Osteoblast (primary cell): ENCODE measurements at places on chromosomes 11 and 22.

DNA sequence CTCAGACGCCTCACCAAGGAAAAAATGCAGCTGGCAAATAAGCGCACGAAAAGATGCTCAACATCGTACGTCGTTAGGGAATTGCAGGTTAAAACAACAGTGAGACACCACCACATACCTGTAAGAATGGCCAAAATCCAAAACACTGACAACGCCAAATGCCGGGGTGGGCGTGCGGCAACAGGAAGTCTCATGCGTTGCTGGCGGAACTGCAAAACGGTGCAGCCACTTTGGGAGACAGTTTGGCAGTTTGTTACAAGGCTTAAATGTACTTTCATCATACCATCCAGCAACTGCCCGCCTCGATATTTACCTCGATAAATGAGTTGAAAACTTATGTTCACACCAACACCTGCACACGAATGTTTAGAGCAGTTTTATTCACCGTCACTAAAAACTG lies 7.5 kb upstream of the CTSD start:
- DNase-seq, result no peak

- no peak for DNase-seq
Observed at GRCh38 chr22:45477366-45478107, 25.1 kb upstream of the FBLN1 start.

DNA sequence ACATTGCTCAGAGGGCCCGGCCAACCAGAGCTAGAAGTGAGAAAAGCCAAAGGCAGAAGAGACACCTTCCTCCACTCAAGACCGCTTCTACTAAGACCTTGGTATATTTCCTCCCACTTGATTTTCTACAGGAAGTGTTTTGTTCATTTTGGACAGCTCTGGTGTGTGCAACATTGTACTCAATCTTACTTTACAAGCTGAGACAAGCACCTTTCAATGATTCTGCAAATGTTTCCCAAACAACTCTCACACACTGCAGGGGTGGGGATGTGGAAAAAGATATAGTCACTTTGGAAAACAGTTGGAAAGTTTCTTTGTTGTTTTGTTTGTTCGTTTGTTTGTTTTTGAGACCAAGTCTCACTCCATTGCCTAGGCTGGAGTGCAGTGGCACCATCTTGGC lies 15.7 kb downstream of the MYO18B start:
- peak; percentile 17 for DNase-seq

- DNase-seq, result no peak
Observed at GRCh38 chr11:96424693-96425092, 34.9 kb downstream of the JRKL start.

DNA sequence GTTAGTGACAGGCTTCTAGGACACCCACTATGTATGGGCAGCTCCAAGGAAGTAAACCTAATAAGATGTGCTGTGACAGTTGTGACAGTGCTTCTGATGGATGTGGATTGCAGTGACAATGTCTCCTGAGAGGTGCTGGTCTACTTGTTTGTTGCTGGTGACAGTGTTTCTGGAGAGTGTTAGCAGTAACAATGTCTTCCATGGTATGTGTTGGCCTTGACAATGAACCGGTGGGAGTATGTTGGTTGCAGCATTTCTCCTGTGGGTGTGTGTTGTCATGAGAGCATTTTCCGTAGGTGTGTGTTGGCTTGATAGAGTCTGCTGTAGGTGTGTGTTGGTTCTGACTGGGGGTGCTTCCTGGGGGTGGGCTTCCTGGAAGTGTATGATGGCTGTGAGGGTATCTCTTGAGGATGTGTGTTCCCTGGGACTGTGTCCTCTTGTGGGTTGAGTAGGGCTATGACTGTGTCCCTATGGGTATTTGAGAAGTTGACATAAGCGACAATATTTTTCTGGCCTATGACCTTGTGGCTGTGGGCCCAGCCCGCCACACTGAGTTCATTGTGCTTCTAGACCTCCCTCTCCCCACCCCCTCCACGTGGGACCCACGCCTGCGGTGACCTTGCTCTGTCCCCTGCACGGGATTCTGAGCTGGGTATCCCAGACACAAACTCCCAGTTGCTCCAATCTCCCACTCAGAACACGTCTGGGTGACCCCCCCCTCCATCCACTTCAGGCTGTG lies 1.2 kb downstream of the DCHS1 start:
- no peak for DNase-seq

DNA sequence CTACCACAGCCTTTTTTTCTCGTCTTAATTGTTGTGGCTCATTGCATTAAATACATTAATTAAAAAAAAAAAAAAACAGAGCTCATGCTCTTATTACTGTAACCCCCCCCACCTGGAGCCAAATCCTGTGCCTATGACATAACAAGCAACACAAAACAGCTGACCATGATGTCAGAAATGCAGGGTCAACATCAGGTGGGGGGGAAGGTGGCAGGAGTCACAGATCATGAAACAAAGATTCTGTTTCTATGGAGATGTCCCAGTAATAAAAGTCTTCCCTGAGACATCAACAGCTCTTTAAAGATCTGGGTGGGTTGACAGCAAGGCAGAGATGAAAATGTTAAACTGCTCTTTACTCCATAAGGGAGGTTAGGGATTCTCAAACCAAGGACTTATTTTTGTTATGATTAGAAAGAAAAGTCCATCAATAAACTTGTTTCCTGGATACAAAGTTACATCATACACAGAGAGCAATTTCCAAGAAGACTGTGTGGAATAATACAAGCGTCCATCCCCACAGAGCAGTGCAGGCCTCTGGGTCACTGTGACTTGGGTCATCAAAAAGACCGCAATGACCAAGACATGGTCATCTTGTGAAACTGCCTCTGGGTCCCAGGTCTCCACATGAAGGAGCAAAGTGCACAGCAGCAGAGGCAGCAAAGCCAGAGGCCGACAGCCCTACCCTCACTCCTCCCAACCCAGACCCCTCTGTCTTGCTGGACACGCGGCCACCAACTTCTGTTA lies 42.7 kb upstream of the CYP2D6 start:
- no peak for DNase-seq

- no peak for DNase-seq
Observed at GRCh38 chr11:86932259-86932585, 23.0 kb downstream of the FZD4 start.

DNA sequence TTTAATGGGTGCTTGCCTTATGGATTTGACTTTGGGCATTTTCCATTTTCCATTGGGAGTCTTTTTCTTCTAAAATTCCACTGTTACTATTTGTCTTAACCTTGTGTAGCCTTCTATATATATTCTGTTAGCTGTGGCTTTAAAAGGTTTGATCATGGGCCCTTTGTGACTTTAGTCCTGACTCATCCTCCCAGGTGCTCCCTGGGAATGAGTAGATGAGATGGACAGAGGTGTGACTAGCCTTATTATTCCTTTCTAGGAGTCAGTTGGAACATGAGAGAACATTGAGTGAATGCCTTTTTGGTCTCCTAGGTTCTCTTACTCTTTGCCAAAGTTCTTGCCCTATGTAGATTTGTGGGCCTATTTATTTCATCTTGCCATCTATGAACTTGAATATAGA lies 39.0 kb downstream of the DDX10 start:
- DNase-seq, result no peak

GRCh38 chr11:20178976-20179375 lies 18.7 kb upstream of the DBX1 start:
- no peak for DNase-seq

DNA sequence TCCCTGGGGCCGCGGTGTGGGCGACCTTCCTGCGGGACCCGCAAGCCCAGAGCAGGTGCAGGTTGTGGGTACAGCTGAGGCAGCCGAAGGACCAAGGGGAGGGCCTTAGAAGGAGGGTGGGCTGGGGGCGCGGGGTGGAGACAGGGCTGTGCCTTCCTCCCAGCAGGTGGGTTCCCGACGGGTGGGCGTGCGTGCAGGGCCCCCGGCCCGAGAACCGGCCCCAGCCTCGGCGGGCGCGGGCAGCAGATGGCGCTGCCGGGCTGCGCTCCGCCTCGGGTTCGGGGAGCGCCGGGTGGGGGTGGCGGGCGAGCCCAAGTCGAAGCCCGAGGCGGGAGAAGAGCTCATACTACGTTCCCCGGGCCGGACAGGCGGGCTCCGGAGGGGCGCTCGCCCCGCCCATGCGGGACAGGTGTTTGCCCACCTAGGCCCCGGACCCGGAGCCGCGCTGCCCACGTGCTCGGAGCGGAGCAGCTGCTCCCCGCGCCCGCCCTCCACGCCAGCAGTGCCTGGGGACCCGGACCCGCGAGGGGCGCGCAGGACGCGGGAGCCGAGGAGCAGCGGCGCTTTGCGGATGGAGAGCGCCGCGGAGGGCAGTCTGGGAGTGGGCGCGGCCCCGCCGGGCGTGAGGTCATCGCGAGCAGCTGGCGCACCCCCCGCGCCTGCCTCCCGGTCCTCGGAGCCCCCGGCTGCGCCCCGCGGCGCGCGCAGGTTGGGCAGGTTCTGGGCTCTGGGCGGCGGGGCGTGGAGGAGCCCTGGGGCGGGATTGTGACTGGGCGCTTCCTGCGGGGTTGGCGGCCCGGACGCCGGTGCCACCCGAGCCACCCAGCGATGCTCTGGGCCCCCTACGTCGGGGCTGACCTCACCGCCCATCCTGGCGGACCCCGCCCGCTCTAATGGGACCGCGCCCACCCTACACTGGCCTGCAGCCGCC lies 25.3 kb downstream of the DUSP8 start:
- peak; percentile 98 for DNase-seq

DNA sequence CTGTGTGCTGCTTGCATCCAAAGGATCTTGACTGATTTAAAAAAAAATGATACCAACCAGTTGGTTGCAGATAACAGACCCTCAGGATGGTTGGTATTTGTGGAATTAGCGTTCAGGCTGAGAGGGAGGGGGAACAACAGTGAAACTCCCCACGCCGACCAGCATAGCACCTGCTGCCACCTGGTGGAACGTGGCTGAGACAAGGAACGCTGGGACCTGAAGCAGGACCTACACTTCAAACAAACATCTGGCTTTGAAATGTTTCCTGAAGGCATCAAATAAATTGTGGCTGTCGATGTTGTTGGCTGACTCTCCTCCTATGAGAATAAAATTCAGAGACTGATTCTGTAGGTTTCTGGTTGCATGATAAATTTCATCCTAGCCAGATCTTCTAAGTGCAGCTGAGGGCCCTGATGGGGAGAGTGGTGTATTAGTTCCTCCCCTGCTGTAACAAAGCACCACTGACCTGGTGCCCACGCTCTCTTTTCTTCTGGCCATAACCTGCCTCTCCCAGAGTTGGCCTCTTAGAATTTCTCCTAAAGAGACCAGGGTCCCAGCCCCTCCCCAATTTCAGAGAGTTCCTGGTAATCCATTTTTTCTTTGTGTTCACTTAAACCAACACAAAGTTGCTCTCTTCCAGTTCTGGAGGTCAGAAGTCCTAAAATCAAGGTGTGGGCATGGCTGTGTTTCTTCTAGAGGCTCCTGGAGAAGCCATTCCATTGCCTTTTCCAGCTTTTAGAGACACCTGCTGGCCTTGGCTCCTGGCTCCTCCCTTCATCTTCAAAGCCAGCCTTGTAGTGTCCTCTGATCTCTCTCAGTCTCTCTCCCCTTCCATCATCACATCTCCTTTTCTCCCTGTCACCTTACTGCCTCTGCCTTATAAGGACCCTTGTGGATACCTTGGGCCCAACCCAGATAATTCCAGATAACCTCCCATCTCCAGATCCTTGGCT lies 17.3 kb downstream of the APOL2 start:
- no peak for DNase-seq

DNA sequence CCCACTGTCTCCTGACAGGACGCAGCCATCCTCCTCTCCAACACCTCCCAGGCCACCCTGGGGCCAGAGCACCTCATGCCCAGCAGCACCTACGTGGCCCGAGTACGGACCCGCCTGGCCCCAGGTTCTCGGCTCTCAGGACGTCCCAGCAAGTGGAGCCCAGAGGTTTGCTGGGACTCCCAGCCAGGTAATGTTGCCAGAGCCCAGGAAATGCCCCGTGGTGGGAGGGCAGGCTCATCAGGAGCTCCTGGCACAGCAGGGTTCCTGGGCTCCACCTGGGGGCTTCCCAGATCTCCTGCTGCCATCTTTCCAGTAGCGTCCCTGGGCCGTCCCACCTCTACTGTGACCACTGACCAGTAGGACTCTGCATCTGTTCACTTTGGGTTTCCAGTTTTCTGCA lies 16.2 kb downstream of the CSF2RB start:
- peak; percentile 63 for DNase-seq

- DNase-seq, result peak; percentile 100
Observed at GRCh38 chr11:64000026-64000739, 13.9 kb downstream of the OTUB1 start.

DNA sequence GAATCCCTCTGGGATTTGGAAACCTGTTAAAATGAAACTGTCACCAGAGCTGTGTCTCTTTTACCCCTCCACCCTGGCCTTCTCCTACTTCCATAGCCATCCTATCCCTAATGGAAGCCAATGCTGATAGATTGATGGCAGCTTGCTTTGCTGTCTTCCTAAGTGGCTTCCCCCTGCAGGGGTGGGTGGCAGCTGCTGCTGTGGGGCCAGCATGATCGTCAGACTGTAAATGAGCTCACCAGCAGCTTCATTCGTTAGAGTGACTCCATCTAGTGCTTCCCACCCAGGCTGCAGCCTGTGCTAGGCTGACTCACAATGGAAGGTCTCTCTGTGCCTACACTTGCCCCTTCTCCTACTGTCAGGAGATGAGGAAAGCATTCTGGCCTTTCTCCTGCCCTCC lies 311.0 kb downstream of the BUD13 start:
- no peak for DNase-seq

GRCh38 chr11:6705905-6706535 lies 22.9 kb upstream of the MRPL17 start:
- peak; percentile 36 for DNase-seq

DNA sequence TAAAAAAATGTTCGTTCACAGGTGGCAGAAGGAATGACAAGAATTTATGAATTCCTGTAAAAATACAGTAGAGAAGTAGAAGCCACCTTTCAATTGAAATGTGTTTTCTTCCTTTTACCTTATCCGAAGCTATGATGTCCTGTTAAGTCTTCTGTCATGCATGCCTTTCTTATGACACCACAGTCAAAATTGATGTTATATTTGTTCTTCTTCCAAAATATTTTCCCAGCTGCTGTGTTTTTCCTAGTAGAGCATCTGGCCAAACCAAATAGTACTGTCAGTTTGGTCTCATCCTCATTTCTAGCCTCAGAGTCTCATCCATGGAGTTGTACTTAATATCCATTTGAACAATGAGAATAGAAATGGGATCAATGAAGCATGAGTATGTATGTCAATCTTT lies 206.1 kb downstream of the PGR start:
- no peak for DNase-seq

- peak; percentile 82 for DNase-seq
Observed at GRCh38 chr11:62856333-62856895, 17.0 kb upstream of the WDR74 start.

DNA sequence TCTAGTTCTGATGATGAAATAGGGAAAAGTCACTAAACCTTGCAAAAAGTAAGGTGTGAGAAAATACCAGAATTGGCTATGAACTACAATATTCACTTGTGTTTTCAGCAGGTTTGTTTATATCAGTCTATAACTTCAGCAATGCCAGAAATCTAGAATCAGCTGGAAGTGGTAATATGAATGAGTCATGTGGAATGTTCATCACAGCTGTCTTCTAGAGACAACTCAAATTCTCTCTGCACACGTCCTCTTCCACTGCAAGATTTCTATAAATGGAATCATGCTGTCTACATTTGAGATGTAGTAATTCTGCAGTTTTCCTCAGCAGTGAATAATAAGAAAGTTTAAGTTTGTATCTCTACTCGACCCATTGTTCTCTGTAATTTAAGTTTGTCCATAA lies 89.9 kb downstream of the OR4A15 start:
- DNase-seq, result no peak

GRCh38 chr22:20979243-20979809 lies 2.8 kb upstream of the LZTR1 start:
- peak; percentile 97 for DNase-seq

GRCh38 chr11:76801225-76801624 lies 18.1 kb downstream of the TSKU start:
- DNase-seq, result peak; percentile 31
